ENCODE measurements at places on chromosomes 6 and 20.

DNA sequence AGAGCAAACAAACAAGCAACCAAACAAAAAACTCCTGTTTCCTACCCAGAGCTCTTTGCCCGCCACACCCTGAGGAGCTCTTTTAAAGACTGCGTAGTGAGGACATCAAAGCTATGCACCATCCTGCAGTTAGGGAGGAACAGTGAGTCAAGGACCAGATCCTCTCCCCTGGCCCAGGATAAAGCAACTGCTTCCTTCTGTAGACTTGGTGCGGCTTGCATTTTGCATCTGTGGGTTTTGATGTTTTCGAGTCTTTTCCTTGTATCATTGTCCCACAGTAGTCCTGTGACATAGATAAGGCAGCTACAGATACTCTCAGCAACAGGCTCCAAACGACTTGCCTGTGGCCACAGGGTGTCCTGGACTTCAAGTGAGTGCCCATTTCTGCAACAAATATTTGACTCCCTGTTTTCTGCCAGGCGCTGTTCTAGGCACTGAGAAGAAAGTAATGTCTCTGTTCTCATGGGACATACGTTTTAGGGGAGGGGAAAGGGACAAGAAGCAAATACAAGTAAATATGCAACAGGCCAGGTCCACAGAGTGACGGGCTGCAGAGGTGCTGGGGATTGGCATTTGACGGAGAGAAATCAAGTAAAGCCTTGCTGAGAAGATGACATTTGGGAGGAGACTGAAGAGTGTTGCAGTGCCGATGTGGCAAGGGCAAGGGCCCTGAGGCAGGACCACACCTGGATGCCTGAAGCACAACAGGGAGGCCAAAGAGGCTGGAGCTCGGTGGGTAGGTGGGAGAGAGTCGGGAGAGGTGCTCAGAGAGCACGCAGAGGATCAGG, 35.9 kb upstream of the MAP3K4 start:
- DNase-seq: no peak

DNA sequence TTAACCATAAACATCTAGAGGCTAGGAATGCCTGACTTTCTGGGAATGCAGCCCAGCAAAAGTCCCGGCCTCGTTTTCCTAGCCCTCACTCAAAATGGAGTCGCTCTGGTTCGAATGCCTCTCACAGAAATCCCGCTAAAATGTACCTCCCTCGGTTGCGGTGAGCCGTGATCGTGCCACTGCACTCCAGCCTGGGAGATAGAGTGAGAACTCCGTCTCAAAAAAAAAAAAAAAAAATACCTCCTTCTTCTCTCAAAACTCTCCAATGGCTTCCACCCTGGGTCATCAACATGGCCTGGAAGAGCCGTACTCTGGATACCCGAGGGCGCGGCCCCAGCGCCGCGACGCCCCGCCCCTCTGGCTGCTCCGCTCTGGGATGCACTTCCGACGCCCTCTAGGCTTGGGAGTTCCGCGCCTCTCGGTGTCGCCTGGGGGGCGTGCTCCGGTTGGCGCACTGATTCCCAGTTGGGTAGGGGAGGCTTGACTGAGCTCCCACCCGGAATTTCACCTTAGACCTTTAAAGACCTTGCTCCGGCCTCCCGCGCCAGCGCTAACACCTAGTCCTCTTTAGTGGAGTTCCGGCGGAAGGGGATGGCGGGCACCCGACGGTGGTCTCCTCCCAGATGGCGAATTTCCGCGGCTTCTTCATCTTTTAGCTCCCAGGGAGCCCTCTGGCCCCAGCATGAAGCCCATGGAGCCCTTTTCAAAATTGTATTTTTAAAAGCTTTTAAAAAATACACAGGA, 12.3 kb downstream of the HMGN4 start:
- DNase-seq: peak; percentile 87

DNA sequence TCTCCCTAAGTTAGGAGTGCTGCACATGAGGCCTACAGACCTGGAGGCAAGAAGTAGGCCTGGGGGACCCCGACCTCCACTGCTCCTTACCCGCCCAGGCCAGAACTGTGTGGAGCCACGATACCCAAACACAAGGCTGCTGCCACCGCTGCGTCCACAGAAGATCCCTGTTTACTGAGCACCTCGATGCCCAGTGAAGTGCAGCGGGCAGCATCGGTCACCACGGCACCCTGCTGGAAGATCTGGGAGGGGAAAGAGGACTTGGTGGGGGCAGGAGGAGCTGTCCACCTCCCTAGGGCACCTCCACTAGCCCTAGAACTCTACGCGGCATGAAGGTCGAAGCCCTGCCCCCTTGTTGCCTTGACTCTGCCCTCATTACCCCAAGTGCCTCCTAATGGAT, 9.9 kb downstream of the GGT7 start:
- DNase-seq: peak; percentile 3

- DNase-seq: no peak
Observed at GRCh38 chr6:158959552-158959951, 40.5 kb downstream of the RSPH3 start.

DNA sequence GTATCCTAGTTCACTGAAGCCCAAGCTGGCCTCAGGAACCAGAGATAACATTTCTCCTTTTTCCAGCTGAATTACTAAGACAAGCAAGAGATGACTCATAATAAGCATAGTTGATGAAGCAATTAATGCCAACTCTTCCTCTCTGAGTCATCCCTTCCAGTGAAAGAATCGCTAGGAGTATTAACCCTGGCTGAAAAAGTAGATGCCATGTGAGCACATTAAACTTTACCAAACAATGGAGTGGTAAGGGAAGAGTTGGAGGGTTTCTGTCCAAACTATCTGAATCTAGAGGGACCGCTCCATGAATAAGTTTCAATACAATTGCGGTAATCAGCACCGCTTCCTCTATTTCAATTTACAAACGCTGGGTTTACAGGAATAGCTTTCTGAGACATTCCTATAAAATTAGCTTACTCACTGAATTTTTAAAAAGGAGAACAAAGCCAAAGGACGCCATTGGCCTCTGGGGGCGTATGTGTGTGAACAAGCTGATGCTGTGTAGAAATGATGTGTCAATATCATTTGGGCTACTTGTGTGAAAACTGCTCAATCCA, 48.3 kb downstream of the ATXN1 start:
- no peak for DNase-seq

DNA sequence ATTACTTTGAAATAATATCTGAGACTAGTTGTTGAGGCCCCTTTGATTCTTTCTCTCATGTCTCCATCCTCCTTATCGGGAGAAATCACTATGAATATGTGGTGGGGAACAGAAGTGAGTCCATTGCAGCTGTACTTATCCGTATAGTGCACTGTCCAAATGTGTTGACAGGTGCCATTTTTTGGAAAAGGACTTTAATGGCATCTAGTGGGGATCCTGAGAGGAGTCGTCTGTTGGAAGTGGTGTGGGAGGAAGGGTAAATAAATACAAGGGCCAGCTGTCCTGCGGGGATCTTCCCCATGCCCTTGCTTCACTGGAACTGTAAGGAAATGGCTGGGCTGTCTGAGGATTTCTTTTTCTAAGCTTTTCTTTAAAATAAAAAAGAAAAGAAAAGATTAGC, 19.4 kb downstream of the TPX2 start:
- DNase-seq: no peak

Measured in right kidney (tissue), 9 donors.